HT1080 (cell line): ENCODE measurements at places on chromosomes 1 and 21.

DNA sequence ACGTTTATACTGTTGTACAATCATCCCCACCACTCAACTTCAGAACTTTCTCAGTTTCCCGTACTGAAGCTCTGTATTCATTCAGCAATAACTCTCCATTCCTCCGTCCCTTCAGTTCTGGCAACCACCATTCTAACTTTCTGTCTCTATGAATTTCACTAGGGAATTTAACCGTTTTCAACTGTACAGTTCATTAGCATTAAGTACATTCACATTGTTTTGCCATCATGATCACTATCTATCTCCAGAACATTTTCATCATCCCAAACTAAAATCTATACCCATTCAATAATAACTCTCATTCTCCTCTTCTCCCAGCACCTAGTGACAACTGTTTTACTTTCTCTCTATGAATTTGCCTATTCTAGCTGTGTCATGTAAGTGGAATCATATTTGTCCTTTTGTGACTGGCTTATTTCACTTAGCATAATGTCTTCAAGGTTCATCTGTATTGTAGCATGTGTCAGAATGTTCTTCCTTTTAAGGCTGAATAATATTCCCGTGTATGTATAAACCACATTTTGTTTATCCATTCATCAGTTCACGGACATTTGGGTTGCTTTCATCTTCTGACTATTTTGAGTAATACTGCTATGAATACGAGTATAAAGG lies 75.0 kb downstream of the CEP350 start:
- no peak for DNase-seq

DNA sequence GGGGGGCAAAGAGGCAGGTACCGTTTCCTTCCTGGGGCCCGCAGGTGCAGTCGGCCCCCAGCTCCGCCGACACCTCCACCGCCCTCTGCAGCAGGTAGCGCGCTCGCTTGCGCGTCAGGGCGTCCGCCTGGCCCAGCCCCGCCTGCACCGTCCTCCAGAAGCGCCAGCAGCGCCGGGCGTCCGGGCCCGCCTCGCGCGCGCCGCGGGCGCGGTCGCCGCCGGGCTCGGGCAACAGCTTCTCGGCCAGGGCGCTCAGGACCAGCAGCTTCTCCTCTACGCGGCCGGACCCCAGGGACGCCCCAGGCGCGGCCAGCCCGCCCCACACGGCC lies 863 bp downstream of the TARBP1 start:
- peak; percentile 17 for DNase-seq

DNA sequence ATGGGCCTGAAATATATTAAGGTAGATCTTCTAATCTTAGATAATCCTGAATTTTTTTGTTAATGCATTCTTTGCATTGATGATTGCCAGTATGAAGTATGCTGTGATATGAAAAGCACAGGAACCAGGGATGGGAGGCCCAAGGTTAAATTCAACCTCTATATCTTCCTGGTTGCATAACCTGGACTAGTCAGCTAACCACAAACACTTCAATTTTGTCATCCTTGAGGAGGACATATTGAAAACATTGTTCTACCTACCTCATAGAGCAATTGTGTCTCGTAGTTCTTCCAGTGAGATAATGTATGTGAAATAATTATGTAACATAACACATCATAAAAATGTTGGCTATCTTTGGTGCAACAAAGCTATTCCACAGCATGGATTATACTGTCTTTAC lies 25.6 kb downstream of the PDC start:
- peak; percentile 13 for DNase-seq

DNA sequence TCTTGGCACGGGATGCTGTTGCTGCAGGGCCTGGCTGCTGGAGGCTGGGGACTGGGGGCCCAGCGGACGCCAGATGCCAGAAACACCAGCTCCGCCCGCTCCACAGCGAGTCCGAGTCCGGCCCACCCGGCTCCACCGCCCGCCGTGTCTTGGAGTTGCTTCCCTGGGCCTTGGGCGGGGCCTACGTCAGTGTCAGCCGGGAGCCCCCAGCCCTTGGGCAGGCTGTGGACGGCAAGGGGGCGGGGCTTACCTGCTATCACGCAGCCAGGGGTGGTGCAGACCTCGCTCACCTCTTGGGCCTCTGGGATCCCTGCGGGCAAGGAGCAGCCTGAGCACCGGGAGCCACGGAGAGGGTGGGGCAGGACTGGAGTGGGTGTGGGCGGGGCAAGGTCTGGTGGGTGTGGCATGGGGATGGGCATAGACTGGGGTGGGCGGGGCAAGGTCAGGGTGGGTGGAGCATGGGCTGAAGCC lies 21.8 kb downstream of the MMEL1 start:
- DNase-seq: no peak

- no peak for DNase-seq
These were observed 92.3 kb upstream of the CHODL start for GRCh38 chr21:18152371-18152770.

- DNase-seq: no peak
These were observed 44.9 kb downstream of the ROR1 start for GRCh38 chr1:63818567-63819325.

- no peak for DNase-seq
These were observed 233.5 kb downstream of the PLPP3 start for GRCh38 chr1:56345831-56346230.

GRCh38 chr1:61253912-61254633 lies 171.7 kb downstream of the NFIA start:
- DNase-seq: no peak

GRCh38 chr1:167345386-167345733 lies 124.7 kb downstream of the POU2F1 start:
- peak; percentile 36 for DNase-seq

DNA sequence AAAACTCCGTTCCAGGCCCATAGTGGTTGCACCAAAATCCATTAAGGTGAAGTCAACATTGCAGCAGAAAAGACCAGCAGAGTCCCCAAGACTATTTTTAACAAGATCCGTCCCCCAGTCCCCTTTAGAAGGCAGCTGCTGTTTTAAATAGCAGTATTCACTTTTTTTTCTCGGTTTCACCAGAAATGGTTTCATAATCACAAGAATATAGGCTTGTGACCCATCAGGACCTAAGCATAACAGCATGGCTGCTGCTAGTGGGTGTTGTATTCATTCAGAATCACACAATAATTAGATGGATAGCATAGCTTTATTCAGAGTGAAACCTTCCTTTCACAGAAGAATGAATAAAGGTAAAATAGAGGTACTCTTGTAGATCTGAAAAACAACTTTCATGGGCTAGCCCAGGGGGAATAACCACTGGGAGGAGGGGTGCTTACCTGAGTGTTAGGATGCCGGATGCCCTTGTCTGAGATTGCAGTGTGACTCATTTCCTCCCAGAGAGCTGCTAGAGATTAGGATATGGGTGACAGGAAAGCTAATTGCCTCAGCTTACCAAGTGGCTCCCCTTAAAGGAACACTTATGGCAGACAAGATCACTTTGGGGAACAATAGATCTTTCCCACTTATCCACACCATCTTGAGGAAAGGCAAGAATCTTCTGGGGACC lies 35.0 kb downstream of the ACKR1 start:
- DNase-seq: peak; percentile 28

GRCh38 chr1:36673202-36673601 lies 190.5 kb upstream of the CSF3R start:
- DNase-seq: no peak

DNA sequence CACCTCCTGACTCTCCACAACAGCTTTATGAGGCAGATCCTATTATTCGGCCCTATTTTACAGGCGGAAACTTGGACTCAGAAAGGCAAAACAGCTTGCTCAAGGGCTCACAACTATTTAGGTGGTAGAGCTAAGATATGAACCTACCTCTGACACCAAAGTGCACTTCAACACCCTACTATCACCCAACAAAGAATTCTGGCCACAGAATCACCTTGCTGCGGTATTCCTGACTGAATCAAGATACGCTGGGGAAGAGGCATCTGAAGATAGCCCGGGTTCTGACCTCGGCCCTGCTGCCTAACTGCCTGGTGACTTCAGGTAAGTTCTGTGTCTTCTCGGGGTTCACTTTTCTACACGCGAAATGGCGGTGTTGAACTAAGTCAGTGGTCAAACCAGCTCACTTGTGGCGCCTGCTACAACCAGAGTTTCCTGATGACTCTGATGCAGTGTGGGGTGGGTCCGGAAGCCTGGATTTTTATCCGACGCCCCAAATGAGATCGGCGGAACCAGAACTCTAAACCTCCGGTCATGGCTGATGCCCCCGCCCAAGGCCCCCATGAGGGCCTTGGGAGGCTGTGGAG lies 608 bp downstream of the PEF1 start:
- no peak for DNase-seq

DNA sequence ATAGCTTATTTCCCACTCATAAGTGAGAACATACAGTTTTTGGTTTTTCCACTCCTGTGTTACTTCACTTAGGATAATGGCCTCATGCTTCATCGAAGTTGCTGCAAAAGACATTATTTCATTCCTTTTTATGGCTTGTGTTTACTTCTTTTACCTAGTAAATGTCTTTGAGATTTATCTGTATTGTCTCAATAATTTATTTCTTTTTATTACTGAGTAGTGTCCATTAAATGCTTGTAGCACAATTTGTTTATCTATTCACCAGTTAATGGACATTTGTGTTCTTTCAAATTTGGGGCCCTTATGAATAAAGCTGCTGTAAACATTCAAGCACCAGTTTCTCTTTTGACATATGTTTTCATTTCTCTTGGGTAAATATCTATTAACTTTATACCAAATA lies 86.0 kb downstream of the UCHL5 start:
- DNase-seq: no peak

- DNase-seq: no peak
These were observed 399.5 kb downstream of the MATN1 start for GRCh38 chr1:30323841-30324240.

- no peak for DNase-seq
These were observed 13.7 kb upstream of the IGFN1 start for GRCh38 chr1:201176940-201177339.

- no peak for DNase-seq
These were observed 310.7 kb downstream of the PCP4 start for GRCh38 chr21:40177979-40178378.

GRCh38 chr1:53138991-53139884 lies 3.2 kb downstream of the SLC1A7 start:
- no peak for DNase-seq

GRCh38 chr1:183244466-183244865 lies 58.4 kb downstream of the LAMC2 start:
- DNase-seq: no peak

- DNase-seq: no peak
These were observed 19.8 kb upstream of the PTP4A2 start for GRCh38 chr1:31957701-31958674.

GRCh38 chr1:81205956-81206355 lies 594.8 kb upstream of the ADGRL2 start:
- DNase-seq: no peak

GRCh38 chr21:31287201-31287600 lies 56.9 kb downstream of the TIAM1 start:
- DNase-seq: no peak

GRCh38 chr1:219000631-219001030 lies 173.0 kb upstream of the LYPLAL1 start:
- no peak for DNase-seq

GRCh38 chr1:116814926-116815723 lies 60.9 kb downstream of the CD2 start:
- DNase-seq: no peak

DNA sequence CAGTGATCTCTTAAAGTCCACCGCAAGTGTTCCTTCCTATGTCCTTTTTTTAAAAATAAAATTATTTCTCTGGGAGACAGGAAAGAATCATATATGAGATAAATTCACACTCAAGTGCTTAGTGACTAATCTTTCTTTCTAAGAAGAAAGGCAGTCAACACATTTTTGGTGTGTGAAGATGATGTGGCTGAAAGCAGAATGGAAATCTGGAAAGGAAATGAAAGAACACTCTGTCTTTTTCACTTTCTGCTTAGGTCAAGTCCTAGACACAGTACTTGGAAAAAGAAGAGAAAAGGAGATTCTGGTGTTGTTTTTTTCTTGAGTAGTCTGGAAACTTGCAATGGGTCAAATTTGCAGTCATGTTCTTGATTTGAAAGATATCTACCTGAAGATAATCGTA lies 45.5 kb upstream of the PRRX1 start:
- peak; percentile 2 for DNase-seq

DNA sequence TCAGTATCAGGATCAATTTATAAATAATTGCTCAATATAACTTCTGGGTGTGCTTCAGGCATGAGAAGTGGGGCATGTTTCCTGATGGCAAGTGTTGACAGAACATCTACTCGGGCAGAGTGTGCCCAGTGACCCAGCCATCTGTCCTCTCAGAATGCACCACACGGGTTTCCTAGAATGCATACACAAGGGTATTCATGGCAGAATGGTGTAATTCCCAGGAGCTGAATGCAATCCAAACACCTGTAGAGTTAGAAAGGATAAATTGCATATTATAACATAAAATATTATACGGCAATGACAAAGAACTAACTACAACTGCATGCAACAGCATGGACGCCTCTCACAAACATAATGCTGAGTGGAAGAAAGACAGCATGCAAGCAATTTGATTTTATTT lies 391.9 kb downstream of the SIPA1L2 start:
- DNase-seq: no peak

DNA sequence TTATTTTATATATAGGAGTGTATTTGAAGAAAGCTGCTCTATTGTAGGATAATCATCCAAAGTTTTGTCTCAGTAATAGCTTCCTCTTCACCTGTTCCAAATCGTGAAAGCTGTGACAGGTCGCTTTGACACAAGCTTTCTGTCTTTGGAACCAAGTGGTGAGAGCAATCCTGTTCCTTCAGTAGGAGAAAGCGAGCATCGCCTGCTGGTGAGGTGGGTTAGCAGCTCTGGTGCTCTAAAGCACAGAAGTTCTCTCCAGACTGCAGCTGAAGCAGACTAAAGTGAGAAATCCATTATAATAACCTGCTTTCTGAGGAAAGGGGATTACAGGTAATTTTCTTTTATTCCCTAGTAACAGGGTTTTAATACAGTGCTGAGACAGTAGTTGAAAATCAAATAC lies 803.8 kb downstream of the ADGRL2 start:
- DNase-seq: no peak

DNA sequence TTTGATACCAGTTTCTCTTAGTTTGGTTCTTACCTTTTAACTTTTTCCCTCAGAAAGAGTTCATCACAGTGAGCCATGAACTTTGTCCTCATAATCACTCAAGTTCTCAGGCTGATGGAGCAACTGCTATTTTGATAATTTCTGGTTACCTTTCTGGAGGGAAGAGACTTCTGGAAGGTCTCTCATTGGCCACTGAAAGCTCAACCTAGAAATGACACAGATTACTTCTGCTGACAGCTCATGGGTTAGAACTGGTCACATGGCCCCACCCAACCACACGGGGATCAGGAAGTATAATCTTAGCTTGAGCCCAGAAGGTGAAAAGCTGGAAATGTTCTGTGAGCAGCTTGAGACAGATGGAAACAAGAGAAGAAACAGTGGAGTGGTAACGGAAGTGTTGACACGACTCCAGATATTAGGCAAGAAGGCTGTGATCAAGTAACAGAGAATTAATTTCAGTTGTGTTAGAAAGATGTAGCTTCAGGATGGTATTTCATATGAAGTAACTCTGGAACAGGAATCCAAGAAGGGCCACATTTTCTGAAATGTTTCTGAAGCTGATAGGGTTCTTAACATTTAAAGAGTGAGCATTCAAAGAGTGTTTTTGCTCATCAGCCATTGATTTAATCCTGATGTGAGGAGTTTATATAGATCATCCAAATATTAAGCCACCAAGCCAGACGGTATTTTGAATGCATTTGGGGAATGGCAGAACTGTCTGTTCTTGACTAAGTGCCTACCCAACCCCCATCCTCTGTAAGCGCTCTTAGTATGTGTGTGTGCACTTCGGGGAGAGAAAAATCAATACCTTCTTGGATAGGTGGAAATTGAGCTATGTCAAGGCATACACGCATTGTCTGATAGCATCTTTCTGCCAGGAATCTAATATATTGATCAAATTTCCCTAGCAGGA lies 21.9 kb upstream of the XPR1 start:
- no peak for DNase-seq
